ENCODE measurements at places on chromosomes 12 and 14.

DNA sequence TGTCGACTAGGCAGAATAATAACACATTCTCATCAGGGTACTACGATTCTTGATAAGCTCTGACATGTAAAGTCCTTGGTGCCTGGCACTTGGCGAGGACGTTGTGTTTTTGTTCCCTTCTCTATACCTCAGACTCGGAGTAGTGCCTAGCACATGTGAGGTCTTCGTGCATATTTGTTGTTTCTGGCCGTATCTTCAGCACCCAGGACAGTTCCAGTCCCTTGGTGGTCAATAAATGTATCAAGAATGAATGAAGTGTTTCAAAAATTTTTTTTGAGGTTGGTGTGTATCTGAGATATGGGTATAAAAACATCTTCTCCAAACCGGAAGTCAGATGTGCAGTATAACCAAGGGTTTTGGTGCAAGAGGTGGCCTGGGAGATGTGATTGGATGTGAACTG lies 198.2 kb downstream of the AACS start:
- DNase-seq: peak; percentile 8

- no peak for DNase-seq
Measured at GRCh38 chr12:85156569-85156968, 120.4 kb downstream of the LRRIQ1 start.

DNA sequence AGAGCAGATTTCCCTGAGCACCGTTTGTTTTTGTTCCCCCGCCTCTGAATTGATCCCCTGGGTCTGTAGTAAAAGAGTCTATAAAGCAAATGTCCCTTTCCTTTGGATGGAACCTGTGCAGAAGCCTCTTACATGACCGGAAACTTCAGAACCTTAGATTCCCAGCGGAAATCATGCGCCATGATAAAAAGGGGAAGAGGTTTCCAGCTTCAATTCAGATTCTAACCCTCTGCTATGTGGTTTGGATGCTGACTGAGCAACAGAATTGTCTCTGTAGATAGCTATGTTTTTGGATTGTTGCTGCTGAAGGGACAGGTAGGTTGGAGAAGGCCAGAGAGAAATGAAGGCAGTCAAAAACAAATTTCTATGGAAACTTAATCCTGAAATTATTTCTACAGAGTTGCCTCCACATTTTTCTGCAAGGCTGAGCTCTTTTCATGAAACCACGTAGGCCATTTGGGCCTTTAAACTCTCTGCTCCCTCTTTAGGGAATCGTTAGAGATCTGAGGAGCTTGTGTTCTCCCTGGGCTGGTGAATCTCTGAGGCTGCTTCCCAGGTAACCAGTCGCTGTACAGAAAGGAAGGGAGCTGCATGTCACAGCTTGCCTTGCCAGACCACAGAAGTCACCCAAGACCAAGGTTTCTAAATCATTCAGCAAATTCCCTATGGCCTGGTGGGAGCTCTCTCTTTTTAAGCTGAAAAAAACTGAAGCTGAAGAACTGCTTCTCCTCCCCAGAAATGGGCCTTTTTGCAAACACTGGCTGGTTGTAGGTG lies 28.7 kb upstream of the OR10P1 start:
- no peak for DNase-seq

DNA sequence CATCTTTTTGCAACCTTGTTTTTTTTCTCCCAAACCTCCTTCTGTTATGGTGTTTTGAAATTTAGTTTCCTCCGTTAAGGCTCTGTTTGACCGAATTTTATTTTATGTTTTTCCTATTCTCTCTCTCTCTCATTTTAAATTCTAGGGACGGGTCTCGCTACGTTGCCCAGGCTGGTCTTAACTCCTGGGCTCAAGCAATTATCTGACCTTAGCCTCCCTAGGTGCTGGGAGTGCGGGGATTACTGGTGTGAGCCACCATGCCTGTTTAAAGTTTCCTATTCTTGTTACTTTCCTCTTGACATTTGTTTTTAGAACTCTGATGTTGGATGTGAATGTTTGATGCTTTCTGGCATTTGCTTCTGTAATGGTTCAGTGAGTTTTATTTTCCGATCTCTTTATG lies 1.0 kb downstream of the ZC3H14 start:
- no peak for DNase-seq

GRCh38 chr12:26125400-26126339 lies 833 bp upstream of the BHLHE41 start:
- peak; percentile 35 for DNase-seq

- no peak for DNase-seq
Measured at GRCh38 chr12:104653730-104654664, 197.2 kb downstream of the CHST11 start.

GRCh38 chr12:115437061-115437567 lies 753.1 kb upstream of the TBX3 start:
- DNase-seq: no peak

GRCh38 chr14:103537175-103537990 lies 8.4 kb downstream of the TRMT61A start:
- DNase-seq: no peak

GRCh38 chr12:12349711-12350665 lies at the start of gene MANSC1:
Gene MANSC1, minus strand, starts transcription at chr12:12350242. Its CDS starts 6,928 bp downstream, at chr12:12343314.
- peak; percentile 73 for DNase-seq

DNA sequence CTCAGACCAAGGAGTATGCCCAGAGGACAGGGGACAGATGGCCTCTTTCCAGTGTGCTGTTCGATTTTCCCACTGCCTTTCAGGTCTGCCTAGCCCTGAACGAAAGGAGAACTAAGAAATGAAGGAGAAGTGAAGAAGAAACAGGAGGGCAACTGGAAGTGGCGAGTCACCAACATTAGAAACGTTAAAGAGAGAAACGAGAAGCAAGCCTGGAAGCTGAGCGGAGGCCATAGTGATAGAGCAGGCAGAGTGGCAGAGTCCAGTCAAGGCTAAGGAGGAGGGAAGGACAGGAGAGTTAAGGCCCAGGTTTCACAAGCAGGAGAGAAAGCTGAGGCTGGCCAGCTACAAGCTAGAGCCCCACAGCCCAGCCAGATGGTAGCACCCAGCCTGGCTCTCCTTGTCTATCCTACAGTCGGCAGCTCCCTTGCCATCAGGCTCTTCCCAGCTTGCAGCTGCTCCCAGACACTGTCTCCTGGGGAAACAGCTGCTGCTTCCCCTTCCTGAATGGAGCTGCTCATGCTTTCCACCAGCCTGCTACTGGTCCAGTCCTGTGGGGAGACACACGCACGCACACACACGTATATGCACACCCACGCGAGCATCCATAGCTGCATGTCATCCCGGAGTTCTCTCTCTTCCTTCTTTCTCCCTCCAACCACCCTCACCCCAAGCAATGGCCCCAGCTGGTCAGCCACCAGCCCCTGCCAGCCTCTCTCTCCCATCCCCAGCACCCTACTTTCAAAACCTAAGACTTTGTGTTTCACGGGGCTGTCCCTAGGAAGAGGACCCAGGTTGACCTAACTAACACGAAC lies 139.7 kb upstream of the CCND2 start:
- DNase-seq: no peak

DNA sequence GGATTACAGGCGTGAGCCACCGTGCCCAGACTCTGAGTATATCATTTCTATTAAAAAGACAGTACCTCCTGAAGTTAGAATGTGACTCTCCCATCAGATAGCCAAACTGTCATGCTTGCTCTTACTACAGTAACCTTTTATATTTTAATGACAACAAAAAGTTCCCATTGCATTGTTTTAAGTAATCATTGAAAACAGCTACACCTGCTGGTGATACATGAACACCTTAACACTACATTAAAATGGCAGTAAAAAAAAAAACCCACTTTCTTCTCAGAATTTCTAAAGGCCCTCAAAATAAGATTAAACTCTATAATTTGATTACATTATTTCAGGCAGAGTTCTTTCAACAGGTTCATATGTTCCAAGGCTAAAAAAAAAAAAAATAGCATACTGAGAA lies 76.7 kb downstream of the SH2B3 start:
- DNase-seq: no peak

- DNase-seq: no peak
Measured at GRCh38 chr12:34393821-34394150, 371.5 kb downstream of the ALG10 start.

DNA sequence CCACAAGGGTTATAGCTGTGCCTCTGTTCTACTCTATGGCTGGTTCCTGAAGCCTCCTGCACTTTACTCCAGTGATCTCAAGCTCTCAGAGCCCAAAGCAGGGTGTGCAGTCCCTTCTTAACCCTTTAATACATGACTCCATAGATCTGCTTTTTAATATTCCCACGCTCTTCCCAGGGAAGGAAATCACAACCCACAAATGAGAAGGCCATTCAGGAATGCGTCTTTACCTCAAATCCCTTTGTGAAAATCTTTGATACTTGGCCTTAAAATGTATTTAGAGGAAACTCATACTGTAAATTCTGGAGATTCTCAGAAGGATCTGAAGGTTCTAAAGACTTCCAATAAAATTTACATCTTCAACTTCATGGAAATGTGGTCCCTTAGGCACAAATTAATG lies 17.0 kb downstream of the NID2 start:
- no peak for DNase-seq

GRCh38 chr12:85779768-85780167 lies 56.4 kb downstream of the RASSF9 start:
- no peak for DNase-seq

GRCh38 chr12:92362785-92363184 lies 217.1 kb upstream of the BTG1 start:
- DNase-seq: peak; percentile 60

GRCh38 chr12:107418981-107419380 lies 266.6 kb upstream of the PWP1 start:
- DNase-seq: no peak

DNA sequence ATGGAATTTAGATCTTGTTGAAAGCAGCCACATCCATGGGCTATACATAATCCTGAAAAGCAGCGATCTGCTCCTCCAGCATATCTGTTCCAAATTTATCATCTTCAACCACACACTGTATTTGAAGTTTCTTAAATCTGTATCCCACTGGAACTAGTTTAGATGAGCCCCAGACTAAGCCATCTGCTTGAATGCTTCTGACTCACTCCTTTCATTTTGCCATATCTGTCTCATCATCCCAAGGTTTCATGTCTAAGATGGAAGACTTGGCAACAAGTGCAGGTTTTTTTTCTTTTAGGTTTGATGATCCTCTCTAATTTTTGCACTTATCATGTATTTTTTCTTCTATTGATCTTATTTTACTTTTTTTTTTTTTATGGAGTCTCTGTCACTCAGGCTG lies 54.4 kb upstream of the TMEM263 start:
- DNase-seq: no peak

- DNase-seq: no peak
Measured at GRCh38 chr12:46555406-46555852, 182.9 kb upstream of the SLC38A2 start.

DNA sequence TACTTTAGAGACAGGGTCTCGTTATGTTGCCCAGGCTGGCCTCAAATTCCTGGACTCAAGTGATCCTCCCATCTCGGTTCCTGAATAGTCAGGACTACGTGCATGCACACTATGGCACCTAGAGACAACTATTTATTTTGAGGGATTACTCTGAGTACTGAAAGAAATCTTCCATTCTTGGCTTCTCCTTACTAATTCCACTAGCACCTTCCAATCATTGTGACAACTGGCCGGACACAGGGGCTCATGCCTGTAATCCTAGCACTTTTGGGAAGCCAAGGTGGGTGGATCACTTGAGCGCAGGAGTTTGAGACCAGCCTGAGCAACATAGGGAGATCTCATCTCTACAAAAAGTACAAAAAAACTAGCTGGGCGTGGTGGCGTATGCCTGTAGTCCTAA lies 42.1 kb upstream of the MTERF2 start:
- DNase-seq: no peak

GRCh38 chr14:56342494-56342942 lies 224.3 kb downstream of the PELI2 start:
- DNase-seq: no peak

- DNase-seq: no peak
Measured at GRCh38 chr12:123388951-123389559, 5.1 kb downstream of the KMT5A start.

- no peak for DNase-seq
Measured at GRCh38 chr12:94712815-94713515, 62.6 kb upstream of the TMCC3 start.

- DNase-seq: no peak
Measured at GRCh38 chr12:49330631-49331379, 6.2 kb downstream of the C1QL4 start.

DNA sequence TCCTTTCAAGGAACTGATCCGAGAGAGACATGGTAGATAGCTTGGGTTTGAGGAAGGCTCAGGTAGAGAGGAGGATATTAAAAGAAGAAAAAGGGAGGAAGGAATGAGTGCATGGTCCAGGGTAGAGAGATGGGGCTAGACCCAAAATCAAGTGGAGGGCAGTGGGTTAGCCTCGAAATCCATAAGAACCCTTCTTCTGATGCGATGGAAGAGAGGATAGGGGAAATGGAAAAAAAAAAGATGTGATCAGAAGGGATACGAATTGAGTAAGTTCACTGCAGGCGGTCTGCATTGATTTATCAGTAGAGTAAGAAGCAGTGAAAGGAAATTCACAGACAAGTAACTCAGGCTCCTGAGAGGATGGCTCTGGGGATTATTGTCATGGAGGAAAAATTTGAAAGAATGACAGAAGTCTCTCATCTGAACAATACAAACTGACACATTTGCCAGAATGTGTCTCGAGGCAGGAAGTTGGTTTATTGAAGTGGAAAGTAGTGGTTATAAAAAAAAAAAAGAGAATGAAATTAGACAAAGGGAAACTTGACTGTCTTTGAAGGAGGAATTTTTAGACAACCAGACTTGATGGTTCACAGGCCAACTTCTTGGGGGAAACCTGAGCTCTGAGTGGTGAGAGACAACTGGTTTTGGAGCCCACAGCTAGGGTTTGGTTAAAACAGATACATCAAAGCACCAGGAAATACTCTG lies 10.2 kb downstream of the PPFIBP1 start:
- peak; percentile 69 for DNase-seq

DNA sequence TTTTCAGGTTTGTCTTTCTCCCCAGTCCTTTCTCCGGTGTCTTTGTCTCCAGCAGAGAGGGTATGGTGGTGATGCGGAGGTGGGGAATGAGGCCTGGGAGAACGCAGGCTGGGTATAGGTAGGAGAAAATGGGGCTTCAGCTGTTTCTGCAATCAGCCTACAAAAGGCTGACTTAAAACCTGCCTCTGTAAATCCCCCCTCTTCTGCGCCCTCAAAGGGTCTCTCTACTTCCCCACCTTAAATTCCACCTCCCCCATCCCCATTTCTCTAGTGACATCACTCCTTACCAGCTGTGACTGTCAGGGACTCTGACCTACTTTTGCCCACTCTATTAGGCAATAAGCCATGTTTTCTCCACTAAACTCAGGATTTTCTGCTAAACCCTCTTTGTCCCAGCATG lies 8.1 kb upstream of the RIMKLB start:
- no peak for DNase-seq

- no peak for DNase-seq
Measured at GRCh38 chr14:50823762-50824636, 7.0 kb downstream of the NIN start.

- DNase-seq: peak; percentile 2
Measured at GRCh38 chr14:101071493-101071906, 168.0 kb upstream of the RTL1 start.

DNA sequence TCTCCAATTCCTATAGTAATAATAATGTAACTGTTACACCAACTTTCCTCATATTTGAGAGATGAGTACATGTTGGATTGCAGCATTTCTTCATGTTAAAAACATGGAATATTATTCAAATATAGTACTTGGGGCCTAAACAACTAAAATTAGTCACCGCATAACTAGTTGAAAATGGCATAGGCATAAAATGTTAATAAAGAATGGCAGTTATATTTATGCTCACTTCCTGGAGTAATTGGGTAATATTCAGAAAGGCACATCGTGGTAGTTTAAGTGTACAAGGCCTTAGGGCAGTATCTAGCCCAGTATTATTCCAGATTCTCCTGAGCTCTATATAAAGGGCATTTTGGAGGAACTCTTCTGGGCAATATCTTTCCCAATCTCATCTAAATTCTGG lies 46.0 kb downstream of the ERGIC2 start:
- no peak for DNase-seq
